ENCODE measurements at places on chromosomes 1 and 21. TPM values are rescaled to one million over a fixed set of nuclear protein-coding genes. Genes with fewer than 3 reads are reported as not detected.

Gene TMEM269
- 1.5 TPM for polyA plus RNA-seq

Gene SLC37A1
- polyA plus RNA-seq = 10.6 TPM

Gene PGBD5
- polyA plus RNA-seq = 4.9 TPM

Gene CBR3
- 1.6 TPM for polyA plus RNA-seq

Gene NBPF20
- polyA plus RNA-seq = 1.8 TPM

Gene LCA5L
- 3.9 TPM for polyA plus RNA-seq

Gene ACAP3
- polyA plus RNA-seq = 34.0 TPM

Gene OLIG2
- not detected for polyA plus RNA-seq

Gene TNFRSF14
- polyA plus RNA-seq = 38.2 TPM

DNA sequence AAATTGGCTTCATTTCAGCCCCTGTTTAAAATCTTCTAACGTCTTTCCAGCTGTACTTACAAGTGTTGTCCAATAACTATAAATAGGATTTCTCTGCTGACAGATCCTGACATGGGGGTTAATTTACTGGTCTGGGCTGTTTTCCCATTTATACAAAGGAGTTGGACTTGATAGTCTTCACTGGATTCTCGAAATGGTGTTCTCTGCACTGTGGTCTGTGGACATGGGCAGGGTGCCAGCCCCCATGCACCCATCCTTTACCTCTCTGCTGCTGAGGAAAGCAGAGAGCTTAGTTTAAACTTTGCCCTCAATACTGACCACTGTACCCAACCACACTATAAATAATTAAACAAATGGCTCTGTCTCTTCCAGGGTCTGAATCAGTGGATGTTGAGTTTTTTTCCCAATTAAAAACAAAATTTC lies 5.2 kb downstream of the DIO1 start:
- DNase-seq = peak; percentile 19

GRCh38 chr1:95340061-95340460 lies 106.1 kb downstream of the RWDD3 start:
- DNase-seq = peak; percentile 37

DNA sequence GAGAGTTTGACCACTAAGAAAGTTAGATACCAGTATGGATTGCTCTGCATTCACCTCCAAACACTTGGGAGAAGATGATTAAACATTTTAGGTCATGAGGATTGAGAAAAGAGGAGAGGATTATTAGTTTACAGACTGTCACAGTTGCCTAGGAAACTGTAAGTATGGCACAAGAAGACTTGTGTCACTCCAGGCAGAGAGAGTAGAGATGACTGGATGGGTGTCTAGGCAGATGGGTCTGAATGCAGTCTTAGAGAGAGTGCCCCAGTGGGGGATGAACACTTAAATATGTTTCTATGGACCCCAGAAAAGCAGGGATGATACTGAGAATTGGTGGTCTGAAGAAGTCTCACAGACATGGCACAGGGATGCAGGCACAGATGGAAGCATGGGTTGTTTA lies 477.6 kb upstream of the B3GALT2 start:
- no peak for DNase-seq

DNA sequence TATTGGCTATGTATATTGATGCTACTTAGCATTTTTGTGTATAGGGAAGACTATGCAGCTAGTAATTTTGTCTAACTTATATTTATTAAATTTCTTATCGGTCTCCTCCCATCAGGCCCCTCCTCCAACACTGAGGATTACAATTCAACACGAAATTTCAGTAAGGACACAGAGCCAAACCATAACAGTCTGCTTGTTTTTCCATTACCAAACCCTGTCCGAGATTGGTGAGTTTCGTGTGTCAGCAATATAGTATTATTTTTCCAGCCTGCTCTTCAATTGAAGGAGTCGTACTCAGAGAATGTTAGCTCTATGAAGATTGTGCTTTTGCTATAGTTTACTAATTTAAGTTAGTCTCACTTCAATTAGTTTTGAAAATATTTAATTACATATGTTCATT lies 1495.3 kb downstream of the MRPL39 start:
- no peak for DNase-seq

GRCh38 chr1:53432611-53433010 lies 26.6 kb upstream of the DMRTB1 start:
- no peak for DNase-seq

DNA sequence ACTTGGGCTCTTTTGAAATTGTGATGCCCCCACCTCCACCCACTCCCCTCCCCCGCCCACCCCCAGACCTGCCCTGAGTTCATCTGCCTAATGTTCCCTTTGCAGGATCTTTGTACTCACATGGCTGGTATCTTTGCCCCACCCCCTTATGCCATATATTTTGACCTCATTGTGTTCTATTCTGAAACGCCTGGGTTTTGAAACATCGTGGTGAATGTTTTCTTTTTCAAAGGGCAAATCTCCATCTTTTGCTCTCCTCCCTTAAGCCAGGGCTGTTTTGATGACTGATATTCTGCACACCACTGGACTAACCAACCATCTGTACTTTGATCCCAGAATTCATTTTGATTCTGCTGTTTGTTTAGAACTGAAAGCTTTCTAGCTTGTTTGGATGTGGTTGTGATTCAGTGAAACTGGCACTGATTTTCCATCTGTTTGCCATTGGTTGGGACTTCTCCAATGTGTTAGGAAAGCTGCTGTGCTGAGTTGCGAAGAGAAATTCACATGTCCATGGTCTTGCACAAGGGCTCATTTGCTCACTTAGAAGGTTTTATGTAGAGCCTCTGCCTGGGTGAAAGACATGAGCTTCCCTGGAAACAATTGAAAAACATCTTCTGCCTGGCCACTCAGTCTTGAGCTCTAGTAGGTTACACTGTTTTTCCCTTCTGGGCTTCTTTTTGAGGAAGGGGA lies 16.5 kb downstream of the SMAP2 start:
- no peak for DNase-seq

GRCh38 chr1:13664451-13664850 lies 35.5 kb upstream of the PRDM2 start:
- DNase-seq = no peak

GRCh38 chr1:172818841-172819527 lies 160.1 kb downstream of the FASLG start:
- DNase-seq = no peak

DNA sequence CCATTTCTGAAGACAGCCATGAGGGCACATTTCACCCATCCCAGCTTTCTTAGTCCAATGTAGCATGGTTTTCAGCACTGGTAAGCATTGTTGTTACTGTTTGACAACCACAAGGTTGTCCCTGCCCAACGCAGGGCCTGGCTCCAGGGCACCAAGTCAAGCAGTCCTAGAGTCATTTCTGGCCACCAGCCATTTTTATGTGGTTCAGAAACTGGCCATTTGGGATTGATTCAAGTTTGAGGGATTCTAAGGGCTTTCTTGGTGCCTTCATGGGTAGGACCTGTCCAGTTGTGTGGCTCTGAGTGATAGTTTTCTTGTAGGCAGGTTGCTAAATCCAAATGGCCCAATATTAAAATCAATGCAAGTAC lies 535.4 kb upstream of the USP24 start:
- DNase-seq = no peak

DNA sequence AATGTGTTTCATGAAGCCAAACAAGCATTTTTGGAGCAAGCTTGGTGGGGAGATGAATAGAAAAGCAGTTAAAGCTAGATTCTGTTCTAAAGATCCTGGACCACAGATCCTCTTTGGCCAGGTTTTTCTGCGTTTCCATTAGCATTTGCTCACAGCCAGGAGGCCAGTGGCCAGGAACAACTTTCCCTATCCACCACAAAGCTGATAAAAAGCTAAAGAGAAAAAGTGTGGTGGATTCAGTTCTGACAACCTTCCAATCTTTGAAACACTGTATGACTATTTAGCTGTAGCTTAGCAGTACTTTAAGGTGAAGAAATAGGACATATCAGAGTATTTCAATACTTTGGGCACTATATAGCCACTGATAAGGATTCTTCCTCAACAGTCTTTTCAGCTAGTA lies 3.0 kb upstream of the NEK7 start:
- no peak for DNase-seq

- no peak for DNase-seq
Measured at GRCh38 chr21:45831991-45832740, 149.4 kb upstream of the COL6A1 start.

GRCh38 chr1:38265293-38266196 lies 219.0 kb upstream of the POU3F1 start:
- DNase-seq = no peak
